ENCODE measurements at places on chromosomes 7 and 10.
A peak's percentile ranks its signal among the peaks of the same experiment; 100 is the strongest.

DNA sequence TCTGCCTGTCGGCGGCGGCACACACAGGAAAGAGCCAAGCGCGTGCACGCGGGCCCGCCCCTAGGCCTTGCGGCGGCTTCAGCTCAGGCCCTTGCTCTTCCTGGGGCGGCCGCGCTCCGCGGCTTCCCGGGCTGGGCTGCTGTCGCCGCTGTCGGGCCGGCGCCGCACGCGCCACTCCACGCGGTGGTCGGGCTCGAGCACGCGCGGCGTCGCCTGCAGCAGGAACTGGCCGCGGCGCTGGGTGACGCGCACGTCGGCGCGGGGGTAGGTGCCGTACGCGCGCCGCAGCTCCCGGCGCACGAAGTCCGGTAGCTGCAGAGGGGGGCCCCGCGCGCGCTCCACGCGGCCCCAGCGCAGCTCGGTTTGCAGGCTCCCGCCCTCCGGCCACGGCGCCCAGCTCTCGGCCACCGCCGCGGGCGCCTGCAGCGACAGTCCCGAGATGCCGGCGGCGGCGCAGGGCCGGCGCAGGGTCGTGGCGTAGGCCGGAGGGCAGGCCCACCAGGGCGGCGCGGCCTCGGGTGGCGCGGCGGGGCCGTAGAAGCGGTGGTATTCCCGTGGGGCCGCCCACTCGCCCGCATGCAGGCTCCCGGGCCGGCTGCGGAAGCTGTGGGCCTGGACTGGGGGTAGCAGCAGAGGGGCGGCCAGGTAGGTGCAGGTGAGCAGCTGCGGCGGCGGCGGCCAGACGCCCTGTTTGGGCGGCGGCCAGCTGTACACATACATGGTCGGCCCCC is 804 bp downstream of the C10orf95 start:
- ATAC-seq: peak; percentile 78

DNA sequence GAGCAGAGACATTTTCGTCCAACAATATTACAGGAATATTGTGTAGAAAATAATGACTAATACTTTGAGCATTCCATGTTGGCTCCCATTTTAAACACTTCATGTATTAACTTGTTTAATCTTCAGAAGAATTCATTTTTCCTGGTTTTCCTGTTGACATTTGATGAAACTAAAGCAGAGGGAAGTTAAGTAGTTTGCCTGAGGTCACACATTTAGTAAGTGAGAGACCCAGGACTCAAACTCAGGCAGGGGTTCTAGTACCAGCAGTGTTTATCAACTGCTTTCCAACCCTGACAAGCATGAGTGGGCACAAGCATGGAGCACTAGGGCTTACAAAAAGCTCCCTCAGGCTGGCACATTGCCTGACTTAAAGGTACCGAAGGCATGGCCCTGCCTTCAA is 719.1 kb downstream of the AUTS2 start:
- ATAC-seq: no peak

- no peak for ATAC-seq
Observed at GRCh38 chr7:36923943-36924436, 199.7 kb upstream of the AOAH start.

DNA sequence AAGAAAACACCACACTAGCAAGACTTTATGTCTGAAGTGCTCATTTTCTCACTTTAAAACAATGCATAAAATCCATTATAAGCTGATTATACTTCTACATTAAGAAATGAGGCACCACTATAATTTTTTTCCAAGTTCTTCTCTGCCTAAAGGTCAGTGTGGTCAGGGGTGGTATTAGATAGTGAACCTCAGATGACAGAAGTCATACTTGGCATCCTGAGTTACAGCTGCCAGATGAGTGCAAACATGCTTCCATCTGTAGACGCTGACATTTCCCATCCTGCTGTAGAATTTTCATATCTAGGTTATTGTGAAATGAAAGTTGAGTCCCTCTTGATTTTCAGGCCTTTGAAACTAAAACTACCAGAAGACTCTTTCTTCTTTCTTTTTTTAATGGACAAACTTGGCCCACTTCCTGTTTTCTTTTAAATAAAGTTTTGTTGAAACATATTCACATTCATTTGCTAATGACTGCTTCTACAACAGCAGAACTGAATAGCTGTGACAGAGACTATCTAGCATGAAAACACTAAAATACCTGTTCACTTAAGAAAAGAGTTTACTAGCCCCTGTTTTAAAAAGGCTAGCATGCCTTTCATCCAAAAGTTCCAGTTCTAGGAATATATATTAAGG is 900.8 kb downstream of the XPNPEP1 start:
- ATAC-seq: no peak

DNA sequence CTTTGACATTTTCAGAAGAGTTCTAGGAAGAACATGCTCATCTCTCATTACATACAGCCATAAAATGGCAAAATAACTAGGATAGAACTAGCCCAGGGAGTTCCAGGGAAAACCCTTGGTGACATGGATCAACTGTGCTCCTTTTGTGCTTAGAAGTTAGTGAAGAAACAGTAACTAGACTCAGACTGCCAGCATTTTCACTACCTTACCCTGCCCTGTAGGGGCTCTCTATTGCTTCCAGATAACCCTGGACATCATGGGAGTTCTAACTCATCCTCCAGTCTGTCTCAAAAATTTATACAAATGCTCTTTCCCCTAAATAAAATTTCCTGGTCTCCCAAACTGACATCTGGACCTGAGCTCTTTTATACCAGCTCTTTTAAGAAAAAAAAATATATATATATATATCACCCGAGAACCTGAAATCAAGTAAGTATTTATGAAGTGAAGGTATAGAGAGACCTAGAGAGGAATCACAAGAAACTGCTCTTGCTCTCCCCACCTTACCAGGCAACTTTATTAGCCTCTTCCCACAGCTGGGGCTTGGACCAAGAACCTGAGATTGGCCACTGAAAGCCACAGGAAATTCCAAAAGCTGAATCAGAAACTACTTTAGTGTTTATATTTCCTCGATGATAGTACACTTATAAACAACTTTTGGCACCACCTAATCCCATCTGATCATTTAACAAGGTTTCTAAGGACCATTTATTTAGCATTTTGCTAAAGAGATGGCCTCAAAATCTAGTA is 101.4 kb downstream of the RELN start:
- no peak for ATAC-seq

DNA sequence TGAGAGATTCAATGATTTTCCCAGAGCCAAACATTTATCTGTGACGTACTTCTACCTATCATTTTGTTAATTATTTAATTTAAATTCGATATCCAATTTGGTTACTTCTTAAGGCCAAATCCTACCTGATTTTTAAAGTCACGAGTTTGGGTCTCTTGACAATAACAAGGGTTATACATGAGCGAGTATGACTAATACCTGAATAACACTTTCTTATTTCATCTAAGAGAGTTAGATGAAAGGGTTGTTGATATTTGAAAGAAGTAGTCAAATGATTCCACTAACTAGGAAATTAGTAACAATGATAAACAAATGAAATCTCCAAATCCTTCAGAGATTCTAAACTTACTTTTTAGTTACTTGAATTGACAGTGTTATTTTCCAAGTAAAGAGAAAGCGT is 1086.9 kb downstream of the XPNPEP1 start:
- ATAC-seq: no peak

- no peak for ATAC-seq
Observed at GRCh38 chr10:55063811-55064210, 262.8 kb upstream of the PCDH15 start.

GRCh38 chr7:34070511-34071323 is 165.4 kb downstream of the BMPER start:
- no peak for ATAC-seq

- no peak for ATAC-seq
Observed at GRCh38 chr10:50592961-50593418, 30.8 kb downstream of the SGMS1 start.

- ATAC-seq: no peak
Observed at GRCh38 chr10:22501413-22501812, 156.1 kb downstream of the SPAG6 start.

DNA sequence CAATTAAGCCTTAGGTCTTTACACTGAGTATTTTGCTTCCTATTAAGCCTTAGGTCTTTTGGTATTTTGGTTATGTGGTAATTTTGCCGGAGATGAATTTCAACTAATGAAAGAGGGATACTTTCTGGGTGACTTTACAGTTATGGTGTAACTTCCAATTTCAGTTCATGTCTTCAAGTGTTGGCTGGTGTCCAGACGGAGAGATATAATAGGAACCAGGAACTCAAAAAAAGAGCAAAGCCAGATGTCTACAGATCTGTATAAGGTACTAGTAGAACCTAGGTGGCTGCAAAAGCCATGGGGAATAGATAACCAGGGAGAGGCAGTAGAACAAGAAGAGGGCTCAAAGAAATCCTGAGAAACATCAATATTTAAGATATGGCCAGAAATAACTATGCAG is 12.3 kb downstream of the ERCC6 start:
- ATAC-seq: no peak

DNA sequence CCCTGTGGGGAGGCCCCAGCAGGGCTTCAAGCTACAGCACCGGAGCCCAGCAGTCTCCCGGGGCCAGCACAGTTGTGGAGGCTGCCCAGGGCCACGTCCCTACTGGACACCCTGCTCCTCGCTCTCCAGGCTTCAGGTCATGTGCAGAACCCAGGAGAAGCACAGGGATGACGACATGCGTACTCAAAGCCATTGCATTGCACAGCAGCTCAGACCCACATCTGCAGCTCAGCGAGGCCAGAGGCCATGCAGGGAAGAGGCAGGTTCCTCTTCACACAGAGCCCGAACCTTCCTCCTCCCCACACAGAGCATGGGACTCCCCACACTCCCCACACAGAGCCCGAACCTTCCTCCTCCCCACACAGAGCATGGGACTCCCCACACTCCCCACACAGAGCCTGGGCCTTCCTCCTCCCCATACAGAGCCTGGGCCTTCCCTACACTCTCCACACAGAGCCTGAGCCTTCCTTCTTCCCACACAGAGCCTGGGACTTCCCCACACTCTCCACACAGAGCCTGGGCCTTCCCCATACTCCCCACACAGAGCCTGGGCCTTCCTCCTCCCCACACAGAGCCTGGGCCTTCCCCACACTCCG is 12.3 kb downstream of the CFAP46 start:
- no peak for ATAC-seq

- ATAC-seq: no peak
Observed at GRCh38 chr10:89695307-89695706, 6.1 kb upstream of the KIF20B start.

- no peak for ATAC-seq
Observed at GRCh38 chr7:128115336-128115820, 84.1 kb upstream of the LRRC4 start.

DNA sequence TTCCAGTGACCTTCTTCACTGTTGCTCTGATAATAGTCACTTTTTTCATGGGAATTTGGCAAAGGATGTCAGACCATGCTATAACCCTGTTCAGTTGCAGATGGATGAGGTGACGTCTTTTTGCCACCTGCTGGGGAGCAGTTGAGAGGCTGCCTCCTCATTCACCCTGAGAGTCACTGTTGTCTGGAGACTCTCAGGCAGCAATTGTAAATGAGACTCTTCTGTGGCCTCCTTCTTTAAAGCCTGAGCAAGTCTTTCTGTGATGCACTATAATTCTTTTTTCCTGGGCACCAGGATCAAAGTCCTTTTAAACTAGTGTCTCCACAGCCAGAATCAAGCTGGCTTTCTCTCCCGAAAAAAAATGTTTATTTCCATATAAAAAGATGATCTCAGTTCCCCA is 345.1 kb downstream of the ARL4A start:
- no peak for ATAC-seq

DNA sequence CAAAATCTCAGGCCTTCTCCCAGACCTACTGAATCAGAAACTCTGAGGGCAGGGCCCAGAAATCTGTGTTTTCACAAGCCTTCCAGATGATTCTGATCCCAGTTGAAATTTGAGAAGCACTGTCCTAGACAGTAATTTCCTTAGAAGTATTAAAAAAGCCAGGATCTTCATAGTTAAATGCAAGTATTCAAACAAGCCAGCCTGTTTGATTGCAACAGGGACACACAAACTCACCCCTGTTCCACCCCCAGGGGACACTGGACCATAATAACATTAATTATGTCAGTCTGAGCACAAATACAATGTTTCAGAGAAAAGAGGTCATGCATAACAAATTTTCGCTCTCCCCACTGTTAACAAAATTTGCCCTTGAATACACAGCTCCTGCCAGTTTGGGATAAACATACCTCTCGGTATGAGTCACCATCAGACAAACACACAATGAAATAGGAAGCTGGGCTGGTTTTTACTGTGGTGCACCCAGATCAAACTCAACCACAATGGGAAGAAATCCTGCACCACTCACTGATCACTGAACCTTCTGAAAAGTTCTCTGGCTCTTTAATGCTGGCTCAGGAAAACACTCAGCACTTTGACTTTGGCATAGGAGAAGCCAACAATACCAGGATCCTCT is 34.3 kb downstream of the ABLIM1 start:
- ATAC-seq: no peak

DNA sequence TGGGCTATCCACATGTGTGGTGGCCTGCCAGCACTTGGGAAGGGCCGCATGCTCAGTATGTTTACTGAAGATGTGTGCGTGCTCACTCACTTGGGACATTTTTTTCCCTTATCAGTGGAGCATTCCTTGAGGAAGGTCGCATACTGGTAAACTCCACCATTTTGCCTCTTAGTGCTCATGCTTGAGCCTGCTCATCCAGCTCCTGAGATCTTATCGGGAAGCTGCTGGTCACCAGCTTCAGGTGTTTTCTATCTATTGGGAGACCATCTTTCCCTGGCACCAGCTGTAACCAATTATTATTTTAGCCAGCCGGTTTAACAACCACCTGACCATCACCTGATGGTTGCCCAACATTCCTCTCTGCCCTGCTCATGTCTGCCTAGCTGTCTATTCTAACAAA is 35.0 kb upstream of the TRIM24 start:
- no peak for ATAC-seq

DNA sequence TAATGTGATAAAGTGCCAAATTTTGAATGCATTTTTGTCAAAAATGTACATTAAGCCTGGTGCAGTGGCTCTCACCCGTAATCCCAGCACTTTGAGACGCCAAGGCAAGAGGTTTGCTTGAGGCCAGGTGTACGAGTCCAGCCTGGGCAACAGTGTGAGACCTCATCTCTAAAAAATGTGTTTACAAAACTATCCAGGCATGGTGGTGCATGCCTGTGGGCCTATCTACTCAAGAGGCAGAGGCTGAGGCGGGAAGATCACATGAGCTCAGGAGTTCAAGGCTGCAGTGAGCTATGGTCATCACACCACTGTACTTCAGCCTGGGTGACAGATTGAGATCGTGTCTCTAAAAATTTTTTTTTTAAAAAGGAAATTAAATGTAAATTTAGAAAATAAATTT is 18.5 kb upstream of the MGMT start:
- ATAC-seq: no peak

DNA sequence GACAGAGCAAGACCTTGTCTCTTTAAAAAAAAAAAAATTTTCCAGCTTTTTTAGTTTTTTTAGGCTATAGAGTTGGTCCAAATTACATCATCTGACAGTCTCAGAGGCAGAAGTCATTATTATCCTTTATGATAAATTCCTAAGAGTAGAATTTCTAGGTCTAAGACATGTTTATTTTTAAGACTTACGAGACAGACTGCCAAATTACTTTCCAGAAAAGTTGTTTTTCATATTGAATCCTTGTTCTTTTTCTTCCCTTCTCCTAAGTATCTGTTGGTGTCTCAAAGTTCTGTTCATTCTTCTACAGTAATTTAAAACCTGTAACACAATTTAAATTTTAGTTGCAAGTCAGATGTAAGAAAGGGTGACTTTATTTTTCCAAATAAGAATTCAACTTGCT is 421.4 kb downstream of the GALNT17 start:
- no peak for ATAC-seq

All from activated CD4-positive, CD25-positive, alpha-beta regulatory T cell treated with anti-CD3 and anti-CD28 coated beads, Interleukin-2, amount 50 U/mL, for 24 hours (primary cell).